AG20443 (cell line): ENCODE measurements at places on chromosomes 7 and 10.

- no peak for DNase-seq
Measured at GRCh38 chr10:35466170-35466569, 129.9 kb downstream of the CCNY start.

- DNase-seq, result no peak
Measured at GRCh38 chr7:112449353-112449752, 907 bp upstream of the IFRD1 start.

DNA sequence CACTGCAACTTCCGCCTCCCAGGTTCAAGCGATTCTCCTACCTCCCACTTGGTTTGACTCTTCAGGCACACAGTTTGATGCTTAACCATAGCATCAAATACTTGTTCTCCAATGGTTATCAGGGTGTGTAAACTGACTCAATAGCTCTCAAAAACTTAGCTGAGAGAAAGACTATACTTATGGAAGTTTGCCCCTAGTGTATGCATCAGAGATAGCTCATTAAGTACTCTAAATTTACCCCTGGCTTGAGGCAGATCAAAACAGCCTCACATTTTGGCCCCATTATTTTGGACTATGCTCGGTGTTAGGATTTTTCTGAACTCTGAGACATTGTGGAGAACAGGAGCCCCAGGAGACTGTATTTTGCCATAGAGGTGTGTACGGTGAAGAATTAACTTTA, 40.8 kb upstream of the SLC35B4 start:
- DNase-seq, result no peak

DNA sequence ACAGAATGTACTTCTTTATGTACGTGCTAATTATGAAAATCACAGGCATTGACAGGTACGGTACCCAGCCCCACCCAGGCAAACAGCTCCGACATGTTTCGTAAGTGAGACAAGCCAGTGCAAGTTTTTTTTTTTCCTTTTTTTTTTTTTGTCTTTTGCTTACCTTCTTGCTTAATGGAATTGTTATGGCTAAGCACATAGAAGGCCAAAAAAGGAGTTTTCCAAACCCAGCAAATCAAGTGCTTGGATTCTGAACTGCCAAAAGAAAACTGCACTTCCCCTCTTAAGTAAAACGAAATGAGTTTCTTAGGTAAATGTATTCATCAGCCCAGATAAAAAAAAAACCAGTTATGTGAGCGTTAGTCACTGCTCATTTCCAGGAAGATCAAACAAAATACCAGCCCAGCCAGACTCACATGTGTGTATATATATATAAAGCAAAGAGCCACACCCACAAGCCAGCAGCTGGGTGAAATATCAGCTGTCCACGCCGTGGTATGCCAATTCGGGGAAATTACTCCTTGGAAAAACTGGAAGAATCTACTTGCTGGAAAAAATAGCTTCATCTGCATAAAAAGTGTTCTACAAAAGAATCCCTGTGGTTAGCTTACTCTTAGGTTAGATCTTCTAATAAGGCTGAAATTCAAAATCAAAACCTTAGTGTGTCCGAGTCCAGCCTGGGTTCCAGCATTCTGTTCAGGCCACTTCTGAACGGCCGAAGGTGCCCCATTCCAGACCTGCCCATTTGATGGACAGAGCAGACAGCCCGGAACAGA, 8.0 kb downstream of the KLF6 start:
- peak; percentile 40 for DNase-seq

- DNase-seq, result no peak
Measured at GRCh38 chr10:88828310-88828709, 23.3 kb downstream of the ANKRD22 start.

DNA sequence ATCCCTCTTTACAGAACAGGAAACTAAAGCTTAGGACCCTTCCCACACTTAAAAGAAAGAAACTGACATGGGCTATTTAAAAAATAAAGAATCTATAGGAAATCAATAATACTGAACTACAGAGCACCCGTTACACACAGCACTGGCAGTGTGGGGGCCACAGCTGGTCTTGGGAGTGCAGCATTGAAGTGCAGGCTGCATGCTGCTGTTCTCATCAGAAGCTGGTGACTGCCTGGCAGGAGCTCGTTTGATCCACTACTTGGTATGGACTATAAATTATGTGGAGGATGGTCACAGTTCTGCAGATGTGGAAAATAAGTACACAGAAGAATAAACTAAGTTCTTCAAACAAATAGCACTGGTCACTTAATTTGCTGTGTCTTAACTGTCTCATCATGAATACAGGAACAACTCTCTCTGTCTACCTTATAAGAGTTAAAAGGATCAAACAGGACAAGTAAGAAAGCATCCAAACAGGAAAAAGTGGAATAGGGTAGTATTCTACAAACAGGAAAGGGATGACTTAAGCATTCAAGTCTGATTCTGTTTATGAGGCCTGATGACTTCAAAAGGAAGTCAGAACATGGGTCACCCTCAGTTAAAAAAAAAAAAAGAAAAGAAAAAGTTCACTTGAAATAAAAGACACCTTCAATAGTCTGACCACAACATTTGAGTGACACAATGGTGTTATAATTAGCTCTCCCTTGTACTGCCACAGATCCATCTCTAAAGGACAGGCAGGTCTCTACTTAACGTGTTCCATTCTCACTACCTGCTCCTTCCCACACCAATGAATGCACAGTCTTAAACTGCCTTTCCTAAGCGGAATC, 21.0 kb downstream of the DOCK4 start:
- DNase-seq, result no peak

DNA sequence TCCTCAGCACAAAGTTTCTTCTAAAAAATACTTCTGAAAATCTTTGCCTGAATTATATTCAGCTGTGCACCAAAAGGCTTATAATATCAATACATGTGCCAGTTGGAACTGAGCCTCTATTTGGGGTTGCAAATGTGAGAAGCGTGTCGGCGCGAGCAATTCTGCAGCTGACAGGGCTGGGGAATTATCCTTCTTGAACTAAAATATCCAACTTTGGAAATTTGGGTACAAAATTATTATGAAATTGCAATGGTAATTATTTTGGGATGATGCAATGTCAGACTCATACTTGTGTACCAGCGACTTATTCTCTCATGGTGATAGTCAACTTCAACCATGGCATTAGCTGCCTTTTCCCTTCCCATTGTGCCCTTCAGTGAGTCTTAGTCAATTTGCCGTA, 507.0 kb upstream of the KLF6 start:
- DNase-seq, result no peak

DNA sequence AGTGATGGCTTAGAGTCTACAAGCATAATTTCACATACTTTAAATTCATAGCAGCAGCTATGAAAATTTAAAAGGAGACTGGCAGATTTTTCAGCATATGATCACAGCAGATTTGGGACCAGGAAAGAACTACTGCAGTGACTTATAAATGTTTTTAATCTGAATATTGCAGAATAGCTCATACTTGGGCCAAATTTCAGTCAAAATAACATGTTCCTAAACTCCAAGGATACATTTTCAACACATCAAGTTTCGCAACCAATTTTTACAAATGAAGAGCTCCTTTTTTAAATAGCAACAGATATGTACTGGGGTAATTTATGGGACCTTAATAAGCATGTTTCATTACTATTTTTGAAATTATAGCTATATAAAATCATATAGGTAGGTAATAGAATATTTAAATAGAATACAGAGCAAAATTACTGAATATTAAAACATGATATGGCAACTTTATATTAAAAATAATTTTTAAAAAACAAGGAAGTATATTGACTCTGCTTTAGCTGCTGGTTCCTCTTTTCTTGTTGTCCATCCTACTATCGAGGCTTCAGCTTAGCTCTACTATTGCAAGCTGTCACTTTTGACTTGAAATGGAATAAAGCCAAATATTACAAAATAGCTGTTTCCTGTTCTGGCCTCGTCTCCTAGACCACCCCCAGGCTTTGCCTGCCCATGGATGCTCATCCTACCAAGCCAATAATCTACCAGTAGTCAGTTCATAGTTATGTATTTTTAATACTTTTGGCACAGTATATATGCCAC, 123.1 kb downstream of the NRBF2 start:
- DNase-seq, result peak; percentile 8

GRCh38 chr10:102744374-102745051, 765 bp downstream of the WBP1L start:
- peak; percentile 17 for DNase-seq

DNA sequence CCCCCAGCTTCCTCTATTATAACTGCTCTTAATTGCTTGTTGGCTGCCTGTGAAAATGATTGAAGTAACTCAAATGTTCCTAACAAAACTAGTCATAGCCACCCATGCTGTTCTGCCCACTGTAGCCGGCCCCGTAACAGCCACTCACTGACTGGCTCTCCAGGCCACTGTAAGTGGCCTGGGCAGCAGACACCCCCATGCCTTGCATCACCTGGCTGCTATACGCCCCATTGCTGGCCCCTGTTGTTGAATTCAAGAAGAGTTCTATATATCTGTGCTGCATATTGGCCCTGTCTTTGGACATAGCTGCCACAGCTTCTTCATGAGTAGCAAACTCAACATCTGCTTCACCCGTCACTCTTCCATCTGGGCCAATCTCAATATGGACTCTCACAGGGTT, 15.1 kb downstream of the FXYD4 start:
- no peak for DNase-seq

DNA sequence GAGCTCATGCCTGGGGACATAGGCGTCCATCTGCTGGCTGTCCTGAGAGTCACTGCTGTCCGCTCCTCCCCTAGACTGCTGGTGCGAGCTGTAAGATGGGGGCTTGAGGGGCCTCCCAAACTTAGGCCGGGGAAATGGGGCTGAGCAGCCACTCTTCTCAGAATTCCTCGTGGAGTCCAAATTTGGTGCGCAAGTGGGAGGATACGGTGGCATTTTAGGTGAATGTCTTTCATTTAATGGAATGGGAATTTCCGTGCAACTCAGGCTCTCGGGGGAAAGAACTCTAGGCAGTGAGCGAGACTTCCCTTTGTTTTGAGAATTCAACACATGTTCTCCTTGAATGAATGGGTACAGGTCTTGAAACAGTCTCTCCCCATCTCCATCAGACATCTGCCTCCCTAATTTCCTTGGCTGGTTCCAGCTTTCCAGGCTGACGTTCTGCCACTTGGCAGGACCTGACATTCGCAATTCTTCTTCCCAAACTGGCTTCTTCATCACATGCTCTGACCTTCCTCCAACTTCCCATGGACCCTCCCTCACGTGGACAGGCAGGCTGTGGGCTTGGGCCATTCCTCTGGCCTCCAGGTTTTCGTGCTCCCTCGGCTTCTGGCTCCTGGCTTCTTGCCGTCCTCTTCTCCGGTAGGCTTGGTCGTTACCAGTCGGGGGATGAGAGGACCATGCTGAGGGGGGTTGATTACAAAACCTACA, 30.1 kb downstream of the JCAD start:
- no peak for DNase-seq

GRCh38 chr10:29802171-29802570, 167.4 kb upstream of the SVIL start:
- no peak for DNase-seq

DNA sequence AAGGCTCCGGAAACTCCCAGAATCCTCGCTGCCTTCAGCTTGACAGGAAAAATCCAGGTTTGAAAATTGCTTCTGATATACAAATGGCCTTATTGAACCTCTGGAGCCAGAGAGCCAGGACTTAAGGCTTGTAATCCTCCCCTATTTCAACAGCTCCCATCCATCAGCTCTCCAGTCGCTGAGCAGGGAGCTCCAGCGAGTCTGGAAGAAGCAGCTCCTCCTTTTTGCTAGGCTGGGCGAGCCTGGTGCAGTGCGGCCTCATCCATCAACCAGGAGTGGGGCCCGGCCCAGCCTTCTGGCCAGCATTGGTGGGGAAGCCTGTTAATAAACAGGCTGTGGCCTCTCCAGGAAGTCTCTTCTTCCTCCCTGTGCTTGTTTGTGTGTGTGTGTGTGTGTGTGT, 424.4 kb downstream of the TCERG1L start:
- no peak for DNase-seq

DNA sequence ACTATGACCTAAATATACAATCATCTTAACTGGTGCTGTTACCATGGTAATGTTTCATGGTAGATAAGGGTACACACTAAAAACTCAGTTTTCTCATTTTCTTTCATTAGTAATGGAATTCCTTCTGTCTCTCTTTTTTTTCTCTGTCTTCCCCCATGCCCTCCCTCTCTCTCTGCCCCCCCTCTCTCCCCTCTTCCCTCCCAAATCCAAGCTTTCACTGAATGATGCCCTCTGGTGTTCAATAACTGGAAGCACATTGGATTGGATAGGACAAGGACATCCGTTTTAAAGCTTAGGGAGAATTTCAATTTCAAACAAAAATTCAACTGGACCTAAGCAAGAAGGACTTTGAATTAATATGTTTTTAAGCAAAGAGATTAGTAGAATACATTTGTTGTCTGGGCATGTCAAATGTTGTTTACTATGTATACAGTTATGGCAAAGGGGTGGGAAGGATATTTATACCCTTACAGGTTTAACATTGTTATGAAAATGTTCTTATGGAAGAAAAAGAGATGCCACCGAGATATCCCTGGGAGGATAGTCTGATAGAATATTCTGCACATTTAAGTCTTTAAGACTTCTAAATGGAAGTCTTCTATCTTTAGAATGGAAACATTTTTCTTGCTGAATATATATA, 6.1 kb downstream of the CHRM2 start:
- peak; percentile 21 for DNase-seq

DNA sequence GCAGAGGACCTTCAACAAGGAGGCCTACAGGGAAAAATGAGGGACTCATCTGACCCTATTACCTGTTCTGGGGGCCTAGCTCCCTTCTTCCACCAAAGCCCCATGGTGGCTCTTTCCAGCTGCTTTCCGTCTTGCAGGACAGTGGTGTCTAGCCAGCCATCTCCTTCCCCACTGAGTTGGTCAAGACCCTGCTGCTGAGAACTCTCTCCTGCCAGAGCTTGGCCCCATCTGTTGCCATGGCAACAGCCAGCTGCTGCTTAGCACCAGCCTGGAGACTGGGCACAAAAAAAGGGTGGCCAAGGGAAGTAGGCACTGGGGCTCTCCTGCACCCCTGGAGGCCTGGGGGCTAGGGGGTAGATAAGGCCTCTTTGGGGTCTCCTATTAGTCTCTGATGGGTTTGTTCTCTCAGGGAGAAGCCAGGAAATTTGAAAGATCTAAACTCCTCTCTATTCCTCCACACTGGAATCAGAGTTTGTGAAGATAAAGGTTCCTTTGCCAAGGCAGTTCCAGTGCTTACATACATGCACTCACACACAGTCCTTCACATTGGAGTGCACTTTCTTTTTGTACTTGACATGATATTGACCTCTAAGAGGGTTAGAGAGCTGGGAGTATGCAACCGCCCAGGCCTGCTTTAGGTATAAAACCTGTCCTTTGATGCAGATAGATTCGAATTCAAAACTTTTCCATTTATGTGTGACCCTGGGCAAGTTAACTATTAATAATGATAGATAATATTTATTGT, 15.8 kb downstream of the TSPAN33 start:
- no peak for DNase-seq

- DNase-seq, result peak; percentile 31
Measured at GRCh38 chr7:128728598-128728997, 10.6 kb upstream of the CALU start.

DNA sequence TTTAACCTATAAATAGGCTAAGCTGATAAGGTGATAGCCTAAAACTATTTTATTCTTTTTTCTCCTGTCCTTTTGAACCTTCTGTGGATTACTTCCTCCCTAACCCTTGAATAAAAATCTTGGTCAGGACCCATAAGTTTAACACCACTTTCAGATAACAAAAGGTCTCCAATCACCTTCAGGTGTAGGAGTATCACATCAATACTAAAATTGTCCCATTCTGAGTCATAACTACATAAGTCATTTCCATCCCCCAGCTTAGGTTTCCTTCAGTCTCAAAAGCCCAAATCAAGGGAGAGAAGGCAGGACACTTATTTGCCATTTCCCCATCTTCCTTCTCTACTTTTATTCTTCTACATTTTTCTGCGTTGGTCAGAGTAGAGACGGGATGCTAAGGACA, 56.9 kb upstream of the WNT16 start:
- DNase-seq, result no peak

- DNase-seq, result no peak
Measured at GRCh38 chr10:8137272-8137681, 82.8 kb downstream of the GATA3 start.
